ENCODE measurements at places on chromosomes 2 and 18. TPM values are rescaled to one million over a fixed set of nuclear protein-coding genes. Genes with fewer than 3 reads are reported as not detected.
A peak's percentile ranks its signal among the peaks of the same experiment; 100 is the strongest.

GRCh38 chr2:42765686-42766085 is 1.8 kb upstream of the OXER1 start:
- no peak for DNase-seq
- H3K27ac ChIP-seq, result no peak overlapping the region
- H3K4me1 ChIP-seq, result no peaks in the 10 kb centered on the region
- no peak overlapping the region for H3K4me3 ChIP-seq
- H3K36me3 ChIP-seq, result no peaks in the 10 kb centered on the region

DNA sequence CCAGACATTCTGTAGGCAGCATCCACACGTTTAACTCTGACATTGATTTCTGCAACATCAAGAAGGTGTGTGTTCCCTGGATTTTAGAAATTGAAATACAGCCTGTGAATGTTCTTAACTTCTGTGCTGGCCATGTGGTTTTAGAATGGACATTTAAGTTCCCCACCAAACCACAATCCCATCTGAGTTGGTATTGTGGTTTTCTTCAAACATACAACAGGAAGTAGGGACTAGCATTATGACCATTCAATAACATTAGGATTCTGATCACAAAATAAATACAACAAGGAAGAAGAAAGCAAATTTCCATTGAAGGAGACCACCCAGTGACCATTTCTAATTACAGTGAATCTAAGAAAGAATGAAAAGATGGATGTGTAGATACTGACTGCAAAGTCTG is 51.2 kb downstream of the MAP3K20 start:
- H3K27ac ChIP-seq, result no peak overlapping the region
- H3K4me3 ChIP-seq, result no peak overlapping the region
- peaks cover 10% of the 10 kb centered on the region for H3K4me1 ChIP-seq

GRCh38 chr2:215911301-215912085 is 101.9 kb downstream of the MREG start:
- no peaks in the 10 kb centered on the region for H3K4me1 ChIP-seq
- H3K36me3 ChIP-seq, result no peaks in the 10 kb centered on the region
- DNase-seq, result no peak
- H3K27ac ChIP-seq, result no peak overlapping the region
- H3K4me3 ChIP-seq, result no peak overlapping the region

- no peak overlapping the region for H3K27ac ChIP-seq
- H3K4me3 ChIP-seq, result no peak overlapping the region
- no peak for DNase-seq
- H3K4me1 ChIP-seq, result no peaks in the 10 kb centered on the region
- no peaks in the 10 kb centered on the region for H3K36me3 ChIP-seq
- no peaks in the 10 kb centered on the region for H3K27me3 ChIP-seq
Measured at GRCh38 chr2:157152362-157152761, 105.1 kb upstream of the GALNT5 start.

GRCh38 chr2:111178730-111179405 is 58.2 kb downstream of the BCL2L11 start:
- no peaks in the 10 kb centered on the region for H3K36me3 ChIP-seq
- H3K4me3 ChIP-seq, result no peak overlapping the region
- peaks cover 9% of the 10 kb centered on the region for H3K4me1 ChIP-seq
- peak; percentile 30 for DNase-seq

DNA sequence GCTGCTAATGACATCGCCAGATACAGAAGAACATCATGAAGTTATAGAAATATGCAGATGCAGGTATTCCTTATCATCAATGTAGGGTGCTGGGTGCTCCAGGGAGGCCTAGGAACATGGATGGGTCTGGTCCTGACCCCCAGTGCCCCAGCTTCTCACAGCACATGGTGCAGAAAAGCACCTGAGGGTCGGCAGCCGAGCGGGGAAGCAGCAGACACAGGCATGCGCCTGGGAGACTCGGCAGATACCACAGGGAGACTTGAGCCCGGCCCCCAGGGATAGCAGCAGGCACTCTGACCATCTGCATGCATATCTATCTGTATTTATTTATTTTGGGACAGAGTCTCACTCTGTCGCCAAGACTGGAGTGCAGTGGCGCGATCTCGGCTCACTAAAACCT is 43.2 kb downstream of the TMEM18 start:
- H3K36me3 ChIP-seq, result no peaks in the 10 kb centered on the region
- no peaks in the 10 kb centered on the region for H3K4me1 ChIP-seq
- no peak overlapping the region for H3K27ac ChIP-seq
- no peak overlapping the region for H3K4me3 ChIP-seq

GRCh38 chr18:33817096-33817495 is 239.1 kb downstream of the ASXL3 start:
- no peak overlapping the region for H3K27ac ChIP-seq
- peak; percentile 48 for DNase-seq
- H3K36me3 ChIP-seq, result no peaks in the 10 kb centered on the region
- H3K27me3 ChIP-seq, result no peaks in the 10 kb centered on the region
- H3K4me1 ChIP-seq, result peaks cover 4% of the 10 kb centered on the region

DNA sequence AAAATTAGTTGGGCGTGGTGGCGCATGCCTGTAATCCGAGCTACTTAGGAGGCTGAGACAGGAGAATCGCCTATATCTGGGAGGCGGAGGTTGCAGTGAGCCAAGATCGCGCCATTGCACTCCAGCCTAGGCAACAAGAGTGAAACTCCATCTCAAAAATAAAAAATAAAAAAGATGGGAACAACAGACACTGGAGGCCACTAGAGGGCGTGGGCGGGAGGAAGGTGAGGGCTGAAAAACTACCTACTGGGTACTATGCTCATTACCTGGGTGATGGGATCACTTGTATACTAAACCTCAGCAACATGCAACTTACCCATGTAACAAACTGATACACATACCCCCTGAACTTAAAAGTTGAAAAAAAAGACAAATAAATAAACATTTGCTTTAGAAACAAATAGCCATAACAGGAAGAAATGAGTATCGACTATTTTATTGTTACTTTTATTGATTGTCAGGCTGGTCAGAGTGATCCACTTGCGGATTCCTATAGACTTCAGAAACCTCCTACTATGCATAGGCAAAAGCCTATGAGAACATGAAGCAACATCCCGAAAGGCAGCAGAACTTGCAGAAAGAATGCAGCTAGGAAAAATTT is 61.0 kb downstream of the TMEM163 start:
- no peak overlapping the region for H3K4me3 ChIP-seq
- H3K36me3 ChIP-seq, result no peaks in the 10 kb centered on the region
- no peak overlapping the region for H3K27ac ChIP-seq
- DNase-seq, result no peak
- no peaks in the 10 kb centered on the region for H3K27me3 ChIP-seq
- H3K4me1 ChIP-seq, result no peaks in the 10 kb centered on the region

DNA sequence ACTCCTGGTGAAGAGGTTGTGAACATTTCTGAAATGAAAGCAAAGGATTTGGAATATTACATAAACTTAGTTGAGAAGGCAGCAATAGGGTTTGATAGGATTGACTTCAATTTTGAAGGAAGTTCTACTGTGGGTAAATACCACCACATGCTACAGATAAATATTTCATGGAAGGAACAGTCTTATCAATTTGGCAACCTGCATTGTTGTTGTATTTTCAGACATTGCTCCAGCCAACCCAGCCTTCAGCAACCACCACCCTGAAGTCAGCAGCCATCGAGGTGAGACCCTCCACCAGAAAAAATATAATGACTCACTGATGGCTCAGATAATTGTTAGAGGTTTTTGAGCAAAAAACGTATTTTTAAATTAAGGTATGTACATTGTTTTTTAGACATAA is 10.0 kb downstream of the RDH14 start:
- no peak overlapping the region for H3K27ac ChIP-seq
- no peaks in the 10 kb centered on the region for H3K27me3 ChIP-seq
- no peak overlapping the region for H3K4me3 ChIP-seq
- peaks cover 12% of the 10 kb centered on the region for H3K4me1 ChIP-seq

The AQP4 gene
- 0.22 TPM for total RNA-seq

The BCL11A gene
- 32.0 TPM for total RNA-seq

The PAIP2B gene
- 1.7 TPM for total RNA-seq

The BOK gene
- 64.9 TPM for total RNA-seq
